ENCODE measurements at places on chromosomes 13 and 19. TPM values are rescaled to one million over a fixed set of nuclear protein-coding genes. Genes with fewer than 3 reads are reported as not detected.

CCDC70 gene
- not detected for total RNA-seq

KIR2DL4 gene
- total RNA-seq: not detected

IGFL3 gene
- not detected for total RNA-seq

PTPRS gene
- total RNA-seq: 8.5 TPM

TEAD2 gene
- total RNA-seq: 4.1 TPM

INTS6 gene
- 36.1 TPM for total RNA-seq

ZNF625 gene
- total RNA-seq: 4.8 TPM

TTC9B gene
- not detected for total RNA-seq

FCER2 gene
- total RNA-seq: 3.1 TPM

GJB6 gene
- total RNA-seq: 24.1 TPM

UPK1A gene
- total RNA-seq: not detected

UBE2L5 gene
- total RNA-seq: 0.24 TPM

HSPH1 gene
- total RNA-seq: 87.0 TPM

FGF21 gene
- not detected for total RNA-seq

ONECUT3 gene
- under 0.01 TPM for total RNA-seq

BABAM1 gene
- total RNA-seq: 97.0 TPM

GPC5 gene
- total RNA-seq: 0.28 TPM

ASF1B gene
- total RNA-seq: 36.1 TPM

VSTM2B gene
- total RNA-seq: not detected

SYT5 gene
- 0.24 TPM for total RNA-seq

KMT2B gene
- total RNA-seq: 5.2 TPM

ZNF878 gene
- 0.38 TPM for total RNA-seq

ZNF181 gene
- total RNA-seq: 21.5 TPM
